ENCODE measurements at places on chromosomes 6 and 20. TPM values are rescaled to one million over a fixed set of nuclear protein-coding genes. Genes with fewer than 3 reads are reported as not detected.

Gene NMBR
- total RNA-seq = not detected

Gene PTCHD4
- 6.5 TPM for total RNA-seq

Gene INSM1
- total RNA-seq = not detected

Gene BPIFB2
- not detected for total RNA-seq

Gene ADIG
- total RNA-seq = not detected

Gene MRPS26
- 21.0 TPM for total RNA-seq

Gene GSTA1
- not detected for total RNA-seq

- peak; percentile 43 for DNase-seq
Observed at GRCh38 chr6:11262242-11262641, 29.8 kb upstream of the NEDD9 start.

- no peak for DNase-seq
Observed at GRCh38 chr6:114389111-114389510, 46.3 kb upstream of the HS3ST5 start.

DNA sequence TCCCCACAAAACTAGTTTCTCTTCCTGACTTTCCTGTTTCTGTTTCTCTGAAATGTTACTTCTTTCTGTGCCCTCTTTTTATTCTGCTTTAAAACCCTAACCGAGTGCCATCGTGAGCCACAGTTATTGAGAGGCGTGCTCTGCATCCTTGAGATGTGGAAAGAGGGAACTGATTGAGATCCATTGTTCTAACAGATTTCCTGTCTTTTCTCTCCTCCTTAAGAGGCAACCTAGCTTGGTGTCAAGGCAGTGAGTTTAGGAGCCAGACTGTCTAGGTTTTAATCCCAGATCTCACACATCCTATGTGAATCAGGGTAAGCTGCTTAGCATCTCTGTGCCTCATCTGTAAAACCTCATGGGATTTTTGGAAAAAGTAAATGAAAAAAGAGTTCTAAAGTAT lies 57.5 kb downstream of the SNX9 start:
- no peak for DNase-seq

GRCh38 chr6:153702671-153703070 lies 336.4 kb upstream of the OPRM1 start:
- no peak for DNase-seq

- DNase-seq = peak; percentile 47
Observed at GRCh38 chr20:61352346-61353260, 100.5 kb downstream of the CDH4 start.

- no peak for DNase-seq
Observed at GRCh38 chr6:139801571-139802321, 427.3 kb upstream of the CITED2 start.

GRCh38 chr20:4781637-4782377 lies 60.1 kb downstream of the PRND start:
- no peak for DNase-seq

GRCh38 chr6:21359926-21360325 lies 233.6 kb upstream of the SOX4 start:
- no peak for DNase-seq

GRCh38 chr6:53815381-53816119 lies 20.7 kb downstream of the LRRC1 start:
- peak; percentile 55 for DNase-seq

DNA sequence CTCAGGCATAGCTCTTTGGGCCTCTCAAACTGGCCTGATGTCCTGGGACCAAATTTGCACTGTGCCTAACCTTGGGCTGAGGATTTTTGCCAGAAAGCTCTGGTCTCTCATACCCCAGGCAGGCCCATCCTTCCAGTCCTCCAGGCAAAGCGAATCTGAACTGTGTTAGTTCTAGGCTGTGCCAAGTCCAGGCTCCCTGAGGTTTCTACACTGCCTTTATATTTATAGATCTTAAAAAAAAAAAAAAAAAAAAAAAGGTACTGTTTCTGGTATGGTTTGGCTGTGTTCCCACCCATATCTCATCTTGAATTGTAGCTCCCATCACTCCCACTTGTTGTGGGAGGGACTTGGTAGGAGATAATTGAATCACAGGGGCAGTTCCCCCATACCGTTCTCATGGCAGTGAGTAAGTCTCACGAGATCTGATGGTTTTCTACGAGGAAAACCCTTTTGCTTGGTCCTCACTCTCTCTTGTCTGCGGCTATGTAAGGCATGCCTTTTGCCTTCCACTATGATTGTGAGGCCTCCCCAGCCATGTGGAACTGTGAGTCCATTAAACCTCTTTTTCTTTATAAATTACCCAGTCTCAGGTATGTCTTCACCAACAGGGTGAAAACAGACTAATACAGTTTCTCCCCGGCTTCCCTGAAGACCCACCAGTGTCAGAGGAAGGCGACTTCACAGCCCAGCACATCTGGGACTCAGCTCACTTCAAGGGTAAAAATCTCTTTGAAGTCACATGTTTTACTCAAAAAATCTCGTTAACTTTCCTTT lies 39.0 kb upstream of the TBXT start:
- DNase-seq = no peak

DNA sequence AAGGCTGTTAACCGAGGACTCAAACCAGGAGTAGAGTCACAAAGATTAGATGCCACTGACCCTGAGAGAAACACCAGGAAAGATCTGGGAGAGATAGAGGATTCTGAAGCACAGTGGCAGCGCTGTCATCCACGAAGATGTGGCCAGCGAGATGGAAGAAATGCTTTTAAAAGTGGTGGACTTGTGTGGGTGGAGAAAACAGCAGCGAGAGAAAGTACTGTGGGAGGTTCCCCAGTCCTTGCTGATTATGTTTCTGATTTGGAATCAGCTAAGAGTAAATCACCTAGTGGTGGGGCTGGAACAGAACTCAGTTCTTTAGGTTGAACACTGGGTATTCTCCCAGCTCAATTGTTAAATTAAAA lies 435 bp upstream of the ZNF322 start:
- DNase-seq = no peak

- no peak for DNase-seq
Observed at GRCh38 chr6:64733433-64733832, 973.6 kb downstream of the EYS start.

GRCh38 chr6:69647726-69648125 lies 149.1 kb downstream of the LMBRD1 start:
- no peak for DNase-seq

GRCh38 chr6:164022632-164023031 lies 608.1 kb downstream of the QKI start:
- no peak for DNase-seq

DNA sequence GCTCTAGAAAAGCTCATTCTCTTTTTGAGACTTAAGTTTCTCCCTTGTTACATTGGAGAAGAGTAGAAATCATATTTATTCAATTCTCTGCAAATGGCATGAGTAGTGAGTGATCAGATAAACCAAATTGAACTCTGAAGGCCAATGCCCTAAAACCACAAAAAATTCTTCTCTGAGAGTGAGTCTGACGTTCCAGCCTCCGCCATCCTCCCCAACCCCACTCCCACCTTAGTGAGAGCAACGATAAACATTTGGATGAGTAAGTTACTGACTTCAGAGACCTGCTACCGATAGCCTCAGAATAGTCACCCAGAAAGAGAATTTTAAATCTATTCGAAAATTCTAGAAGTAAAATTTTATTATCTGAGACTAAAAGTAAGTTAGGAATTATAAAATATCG lies 94.6 kb downstream of the TFAP2A start:
- no peak for DNase-seq
